ENCODE measurements at places on chromosomes 11 and 22.

- peak; percentile 87 for DNase-seq
These were observed 73.5 kb downstream of the BRD1 start for GRCh38 chr22:49753961-49754695.

DNA sequence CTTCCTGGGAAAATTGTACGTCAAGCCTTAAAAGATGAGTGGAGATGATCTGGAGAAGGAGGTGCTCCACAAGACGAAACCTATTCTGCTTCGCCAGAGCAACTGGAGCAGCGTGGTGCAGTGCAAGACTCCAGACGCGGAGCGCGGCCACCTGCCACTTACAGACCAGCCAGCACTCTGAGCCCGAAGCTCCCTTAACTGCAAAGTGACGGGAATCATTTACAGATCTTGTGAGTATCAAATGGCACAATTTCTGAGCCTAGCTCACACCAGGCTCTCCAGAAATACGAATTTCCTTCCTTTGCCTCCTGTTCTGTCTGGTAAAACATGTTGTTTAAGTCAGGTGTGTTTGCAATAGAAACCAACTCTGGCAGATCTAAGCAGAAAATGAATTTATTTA lies 369.3 kb downstream of the CADM1 start:
- DNase-seq = no peak

DNA sequence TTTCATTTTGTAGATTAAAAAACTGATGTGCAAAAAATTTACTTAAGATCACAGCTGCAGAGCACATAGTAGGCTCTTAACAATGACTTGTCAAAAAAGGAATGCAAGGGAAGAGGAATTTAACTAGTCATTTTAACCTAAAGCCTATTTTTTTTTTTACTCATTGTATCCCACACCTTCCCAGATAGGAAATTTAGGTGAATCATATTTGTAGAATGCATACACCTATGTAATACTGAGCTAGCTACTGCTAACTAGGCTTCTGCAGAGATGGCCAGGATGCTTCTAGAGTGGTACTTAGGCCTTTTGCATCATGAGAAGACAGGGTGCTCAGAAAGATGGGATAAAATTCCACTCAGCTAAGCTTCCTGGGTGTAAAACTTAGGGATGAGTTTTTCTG lies 387.3 kb downstream of the AASDHPPT start:
- DNase-seq = no peak

DNA sequence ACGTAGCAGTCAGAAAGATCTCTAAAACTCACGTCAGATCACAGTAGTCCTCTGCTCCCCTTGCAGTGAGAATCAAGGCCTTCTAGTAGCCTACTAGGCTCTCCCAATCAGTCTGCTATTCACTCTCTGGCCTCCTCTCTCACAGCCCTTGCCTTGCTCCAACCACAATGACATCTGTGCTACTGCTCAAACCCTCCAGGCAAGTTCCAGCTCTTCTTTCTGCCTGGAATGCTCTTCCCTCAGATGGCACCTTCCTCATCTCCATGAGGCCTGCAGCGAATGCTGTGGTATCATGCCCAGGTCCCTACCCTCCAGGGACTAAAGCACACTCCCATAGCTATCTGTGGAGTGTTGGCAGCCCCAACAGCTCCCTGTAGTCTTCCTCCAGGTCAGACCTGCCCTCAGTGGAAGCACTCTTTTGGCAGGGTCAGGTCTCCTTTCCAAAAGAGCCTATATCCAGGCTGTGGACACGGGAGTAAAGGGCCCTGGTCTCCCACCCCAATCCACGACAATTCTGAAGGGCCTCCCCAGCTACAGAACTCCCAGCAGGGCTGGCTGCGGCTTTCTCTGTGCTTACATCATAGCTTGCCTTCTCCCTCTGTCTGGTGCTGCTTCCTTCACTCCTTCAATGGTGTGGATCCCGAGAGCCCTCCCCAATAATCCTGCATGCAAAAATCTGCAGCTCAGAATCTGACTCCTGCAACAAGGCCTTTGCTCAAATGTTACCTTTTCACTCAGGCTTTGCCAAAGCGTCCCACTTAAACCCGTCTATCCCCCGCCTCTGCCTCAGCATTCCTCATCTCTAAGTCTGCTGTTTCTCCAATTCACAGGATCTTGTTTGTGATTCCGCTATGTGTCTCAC lies 8.9 kb downstream of the HIRA start:
- DNase-seq = no peak

GRCh38 chr11:11620921-11621572 lies 758 bp downstream of the GALNT18 start:
- no peak for DNase-seq

DNA sequence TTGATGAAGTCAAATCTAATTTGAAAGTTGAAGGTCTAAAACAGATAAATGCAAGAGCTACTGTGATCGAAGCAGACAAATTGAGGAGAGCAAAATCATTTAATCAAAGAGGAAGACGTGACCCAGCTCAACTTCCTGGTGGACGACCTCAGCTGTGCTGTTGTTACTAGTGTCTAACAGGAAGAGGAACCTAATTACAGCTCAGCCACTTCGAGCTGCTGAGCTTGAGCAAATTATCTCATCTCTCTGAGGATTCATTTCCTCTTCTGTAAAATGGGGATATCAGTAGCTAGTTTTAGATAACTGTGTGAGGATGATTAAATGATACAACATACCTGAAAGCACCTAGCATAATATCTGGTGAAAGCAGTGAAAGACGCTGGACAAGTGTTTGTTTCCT lies 48.6 kb upstream of the OLFML1 start:
- no peak for DNase-seq
